ENCODE measurements at places on chromosomes 1 and 21.
A peak's percentile ranks its signal among the peaks of the same experiment; 100 is the strongest.

DNA sequence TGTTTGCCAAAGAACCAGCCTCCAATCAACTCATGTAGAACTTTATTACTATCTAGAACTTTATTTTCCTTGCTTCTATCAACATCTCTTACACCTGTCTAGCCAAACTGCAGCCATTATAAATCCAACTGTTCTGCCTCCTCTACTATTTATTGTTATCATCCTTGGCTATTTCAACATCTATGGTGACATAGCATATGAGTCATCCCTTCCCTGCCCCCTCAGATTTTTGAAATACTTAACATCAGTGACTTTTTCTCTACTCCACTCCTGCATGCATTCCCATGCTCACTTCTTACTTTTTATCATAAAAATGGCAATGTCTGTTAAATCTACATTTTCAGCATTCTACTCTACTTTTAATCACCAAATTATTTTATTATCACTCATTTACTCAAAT, 544.9 kb upstream of the NEGR1 start:
- no peak for DNase-seq

DNA sequence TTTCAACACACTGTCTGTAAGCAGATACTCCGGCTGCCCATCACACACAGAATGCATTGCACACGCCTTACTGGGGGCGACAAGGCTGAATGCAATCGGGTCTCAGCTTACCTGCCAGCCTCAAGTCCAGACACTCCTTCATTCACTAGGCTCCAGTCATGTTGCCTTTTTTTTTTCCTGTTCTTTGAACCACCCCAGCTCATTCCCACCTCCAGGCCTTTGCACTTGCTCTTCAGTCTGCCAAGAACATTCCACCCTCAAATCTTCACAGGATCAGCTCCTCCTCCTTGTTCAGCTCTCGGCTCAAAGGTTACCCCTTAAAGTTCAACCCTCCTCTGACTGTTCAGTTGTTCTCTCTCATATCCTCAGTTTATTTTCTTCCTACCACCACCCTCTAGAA, 181.9 kb upstream of the ESRRG start:
- no peak for DNase-seq

DNA sequence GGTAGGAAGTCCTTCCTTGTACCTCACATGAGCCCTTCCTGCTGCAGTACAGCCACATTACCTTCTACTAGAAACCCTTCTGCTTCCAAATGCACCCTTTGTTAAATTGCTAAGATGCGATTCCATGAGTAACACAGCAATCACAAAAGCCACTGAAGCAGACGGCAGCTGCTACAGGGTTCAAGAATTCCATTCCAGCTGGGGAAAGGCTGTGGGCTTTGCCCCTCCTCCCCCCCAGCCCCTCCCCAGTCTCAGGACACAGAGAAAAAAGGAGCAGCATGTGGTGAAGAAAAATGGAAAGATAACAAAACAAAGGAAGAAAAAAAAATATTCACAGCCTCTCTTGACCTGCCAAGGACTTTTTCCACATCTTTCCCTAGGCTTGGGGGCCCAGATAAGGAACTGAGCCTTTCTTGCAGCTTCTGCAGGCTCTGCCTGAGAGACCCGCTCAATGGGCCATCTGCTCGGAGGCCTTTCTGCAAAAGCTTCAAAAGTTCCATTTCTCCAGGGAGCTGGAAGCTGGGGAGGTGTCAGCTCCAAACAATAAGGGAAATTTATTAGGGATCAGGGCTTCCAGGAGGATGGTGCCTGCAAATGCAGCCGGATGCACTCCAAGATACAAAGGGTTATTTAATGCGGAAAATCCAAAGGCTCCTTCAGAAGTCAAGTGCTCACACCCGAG, 72.1 kb downstream of the SYT2 start:
- no peak for DNase-seq

- DNase-seq = no peak
Measured at GRCh38 chr1:177171536-177172123, 872 bp downstream of the BRINP2 start.

DNA sequence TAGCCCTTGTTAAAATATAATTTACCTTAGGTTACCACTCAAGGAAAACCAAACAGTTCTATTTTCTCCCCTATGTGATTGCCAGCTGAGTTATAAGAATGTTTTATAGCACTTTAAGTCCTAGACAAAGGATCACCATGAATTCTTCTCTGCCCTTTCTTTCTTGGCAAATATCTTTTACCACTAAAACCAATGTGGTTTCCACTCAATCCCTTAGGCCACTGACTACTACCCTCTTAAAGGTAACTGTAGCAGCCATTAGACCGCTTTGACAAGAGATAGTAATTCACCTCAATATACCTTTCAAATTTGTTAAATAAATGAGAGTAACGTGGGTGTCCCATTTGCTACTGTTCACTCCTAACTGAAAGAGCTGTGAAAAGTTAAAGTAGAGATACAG, 307.9 kb upstream of the PRMT6 start:
- no peak for DNase-seq

- no peak for DNase-seq
Measured at GRCh38 chr1:196423612-196424011, 184.6 kb downstream of the KCNT2 start.

DNA sequence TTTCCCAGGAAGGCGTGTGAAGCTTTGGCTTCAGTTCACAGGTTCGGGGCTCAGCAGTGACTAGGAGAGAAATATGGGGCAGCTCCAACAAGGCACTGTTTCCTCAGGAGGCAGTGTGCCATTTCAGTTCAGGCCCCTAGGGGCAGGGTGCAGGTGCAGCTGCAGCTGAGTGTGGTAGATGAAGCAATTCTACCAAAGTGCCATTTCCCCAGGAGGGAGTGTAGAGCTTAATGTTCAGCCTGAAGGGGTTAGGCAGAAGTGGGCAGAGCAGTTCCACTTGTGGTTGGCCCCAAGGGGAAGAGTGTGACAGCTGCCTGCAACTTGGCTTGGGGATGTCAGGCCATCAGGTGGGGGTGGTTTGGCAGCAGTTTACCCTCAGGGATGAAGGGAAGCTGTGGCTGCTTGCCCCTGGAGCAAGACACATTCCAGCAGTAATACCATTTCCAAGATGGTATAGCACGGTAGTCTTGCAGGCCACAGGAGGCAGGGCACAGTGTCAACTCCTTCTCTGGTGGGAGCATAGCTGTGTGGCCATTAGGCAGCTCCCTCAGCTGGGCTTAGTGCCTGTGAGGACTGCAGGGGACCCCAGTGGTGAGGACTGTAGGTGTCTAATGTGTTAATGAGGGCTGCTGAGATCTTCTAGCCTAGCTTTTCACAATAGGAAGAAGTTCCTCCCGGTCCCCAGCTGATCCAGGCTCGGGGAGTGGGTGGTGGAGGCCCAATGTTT, 34.7 kb downstream of the RGSL1 start:
- no peak for DNase-seq

- peak; percentile 12 for DNase-seq
Measured at GRCh38 chr1:214808845-214809460, 206.0 kb downstream of the CENPF start.

GRCh38 chr1:208942394-208943130, 641.0 kb upstream of the CAMK1G start:
- DNase-seq = no peak

- no peak for DNase-seq
Measured at GRCh38 chr21:38506661-38507281, 8.5 kb upstream of the ERG start.

- peak; percentile 48 for DNase-seq
Measured at GRCh38 chr1:55781944-55782482, 566.8 kb upstream of the USP24 start.

- no peak for DNase-seq
Measured at GRCh38 chr1:98467586-98467985, 193.9 kb upstream of the SNX7 start.

DNA sequence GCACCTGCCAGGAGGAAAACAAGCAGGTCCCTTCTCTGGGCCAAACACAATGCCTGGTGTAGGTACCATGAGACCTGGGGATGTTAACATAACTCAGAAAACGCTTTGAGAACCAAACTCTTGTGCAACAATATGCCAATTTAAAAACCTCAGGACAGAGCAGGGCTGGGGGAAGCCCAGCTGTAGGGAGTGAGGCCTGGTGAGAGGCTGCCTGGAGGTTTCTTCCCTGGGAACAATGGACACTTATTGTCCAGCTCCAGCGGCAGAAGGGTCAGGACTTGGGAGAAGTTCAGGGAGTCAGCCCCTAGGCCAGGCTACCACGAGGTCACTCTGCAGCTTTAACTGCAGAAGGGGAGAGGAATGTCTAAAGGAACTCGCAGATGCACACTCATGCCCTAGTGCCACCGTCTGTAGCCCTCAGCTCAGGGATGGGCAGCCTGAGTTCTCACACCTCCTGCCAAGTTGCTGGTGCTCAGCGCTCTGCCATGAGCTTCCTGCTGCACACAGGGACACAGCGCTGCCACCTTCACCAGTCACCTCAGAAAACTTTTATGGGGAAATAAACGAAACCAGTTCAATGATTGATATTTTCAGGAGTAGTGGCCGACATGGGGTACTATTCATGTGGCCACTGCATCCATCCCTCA, 8.5 kb downstream of the GPR157 start:
- no peak for DNase-seq

- no peak for DNase-seq
Measured at GRCh38 chr1:211282023-211282373, 22.8 kb downstream of the RCOR3 start.

DNA sequence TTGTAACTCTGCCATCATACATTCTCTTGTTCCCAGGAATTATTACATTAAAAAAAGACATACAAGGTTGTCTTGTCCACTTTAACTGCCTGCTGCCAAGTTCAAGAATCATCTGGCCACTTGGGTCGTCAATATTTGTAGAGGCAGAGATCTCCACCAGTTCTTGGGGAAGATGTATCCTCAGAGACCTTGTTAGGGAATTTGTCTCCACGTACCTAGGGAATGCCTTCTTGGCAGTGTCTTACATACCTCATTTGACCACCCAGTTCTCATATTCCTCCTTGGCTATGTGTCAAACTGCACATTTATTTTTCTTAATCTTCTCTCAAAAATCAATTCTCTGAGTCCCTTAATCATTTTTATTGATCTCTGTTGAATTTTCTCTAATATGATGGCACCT, 266.0 kb downstream of the SPATA17 start:
- DNase-seq = no peak

DNA sequence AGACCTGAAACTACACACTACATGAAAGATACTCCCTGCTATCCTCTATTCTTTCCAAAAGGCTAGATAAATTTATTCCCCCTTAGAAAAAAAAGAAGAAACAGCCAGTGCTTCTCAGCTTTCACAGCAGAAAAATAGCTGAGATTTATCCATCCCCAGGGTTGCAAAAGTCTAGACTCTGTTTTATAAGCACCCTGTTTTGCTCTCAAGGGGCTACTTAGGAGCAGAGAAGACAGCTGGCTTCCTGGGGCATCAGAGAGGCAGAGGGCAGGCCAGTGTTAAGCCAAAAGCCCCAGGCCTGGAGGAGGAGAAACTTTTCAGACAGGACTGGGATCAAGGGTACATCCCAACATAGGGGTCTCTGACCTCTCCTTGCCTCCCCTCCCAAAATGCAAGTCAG, 3.9 kb downstream of the LAMB3 start:
- DNase-seq = no peak

GRCh38 chr1:12082988-12083387, 19.9 kb downstream of the TNFRSF8 start:
- DNase-seq = no peak

GRCh38 chr1:117188170-117188815, 22.4 kb downstream of the VTCN1 start:
- peak; percentile 25 for DNase-seq

DNA sequence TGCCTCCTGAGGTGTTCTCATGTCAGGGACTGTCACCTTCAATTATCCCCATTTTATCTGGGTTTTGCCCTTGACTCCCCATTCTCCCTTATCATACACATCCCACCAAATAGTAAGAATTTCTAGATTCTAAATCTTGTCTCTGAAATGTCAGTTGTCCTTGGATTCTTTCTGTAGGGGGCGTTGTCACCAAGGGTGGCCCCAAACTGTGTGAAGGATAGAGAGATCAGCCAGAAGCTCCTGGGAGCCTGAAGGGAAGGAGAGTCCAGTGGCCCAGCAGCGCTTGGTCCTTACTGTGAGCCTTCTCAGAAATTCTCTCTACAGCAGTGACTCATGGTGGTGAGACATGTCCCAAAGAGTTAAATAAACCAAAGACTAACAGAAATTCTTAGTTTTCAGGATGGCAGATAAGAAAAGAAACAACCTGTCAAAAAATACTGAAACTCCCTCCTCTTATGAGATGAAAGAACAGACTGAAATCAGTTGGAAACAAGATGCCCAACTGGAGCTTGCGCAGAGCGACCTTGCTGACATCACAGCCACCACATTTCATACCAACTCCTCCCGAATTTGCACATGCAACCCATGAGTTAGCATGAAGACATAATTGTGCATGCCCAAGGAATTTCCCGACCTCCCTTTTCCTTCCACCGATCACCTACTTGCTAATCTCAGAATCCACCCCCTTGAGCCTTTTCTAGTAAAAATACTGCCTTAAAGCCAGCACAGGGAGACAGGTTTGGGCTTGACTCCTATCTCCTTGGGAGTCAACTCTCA, 109.8 kb downstream of the ELAVL4 start:
- DNase-seq = no peak

DNA sequence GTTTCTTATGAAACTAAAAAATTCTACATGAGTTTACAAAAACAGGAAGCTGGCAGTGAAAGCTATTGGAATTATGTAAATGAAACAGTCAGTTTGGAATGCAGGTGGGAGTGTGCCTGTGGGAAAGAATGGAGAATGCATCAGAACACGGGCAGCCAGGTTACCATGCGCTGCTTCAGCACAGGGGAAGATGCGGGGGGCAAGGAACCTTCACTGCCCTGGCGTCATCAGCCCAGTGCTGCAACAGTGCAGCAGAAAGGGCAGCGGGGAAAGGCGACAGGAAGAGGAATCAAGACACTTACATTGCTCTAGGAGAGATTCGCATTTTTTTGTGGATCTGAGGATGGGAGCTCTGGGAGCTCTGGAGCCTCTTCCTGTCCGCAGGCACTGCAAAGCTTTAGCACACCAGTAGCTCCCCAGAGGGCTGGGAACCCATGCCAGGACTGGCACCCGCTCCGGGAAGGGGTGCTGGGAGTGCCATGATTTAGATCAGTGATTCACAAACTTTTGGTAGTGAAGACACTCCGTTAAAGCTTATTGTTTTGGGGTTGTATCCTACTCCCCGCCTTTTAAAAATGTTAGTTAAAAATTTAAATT, 64.1 kb upstream of the WDR26 start:
- peak; percentile 48 for DNase-seq

DNA sequence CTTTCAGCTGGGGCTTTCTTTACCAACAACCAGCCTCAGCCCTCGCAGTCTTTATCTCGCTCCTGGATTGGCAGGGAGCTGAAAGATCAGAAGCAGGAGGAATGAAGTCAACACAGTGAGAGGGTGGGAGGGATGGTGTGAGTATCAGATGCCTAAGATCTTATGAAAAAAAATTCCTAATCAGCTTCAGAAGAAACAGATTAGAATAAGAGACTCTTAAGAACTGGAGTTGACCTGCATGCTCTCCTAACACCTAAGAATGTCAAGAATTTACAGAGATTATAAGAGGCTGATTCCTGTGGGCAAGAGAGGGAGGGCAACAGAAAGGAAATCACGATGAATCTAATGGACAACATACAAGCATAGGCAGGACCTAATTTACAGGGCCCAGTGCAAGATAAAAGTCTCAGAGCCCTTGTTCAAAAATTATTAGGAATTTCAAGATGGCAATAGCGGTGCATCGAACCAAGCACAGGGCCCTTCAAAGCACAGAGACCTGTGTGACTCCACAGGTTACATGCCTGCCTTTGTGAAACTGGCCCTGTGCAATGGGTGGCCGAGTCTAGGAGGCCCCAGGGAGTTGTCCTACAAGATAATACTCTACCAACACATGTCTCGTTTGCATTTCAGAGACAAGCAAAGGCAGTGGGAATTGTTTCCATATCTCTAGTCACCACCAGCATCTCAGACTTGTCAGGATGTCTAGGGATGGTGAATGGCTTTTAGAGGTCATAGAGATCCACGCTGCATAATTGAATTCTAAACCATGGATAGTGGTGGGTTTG, 65.3 kb upstream of the PPP2R5A start:
- DNase-seq = no peak

All from AG08396 (cell line).